D341Med (cell line): ENCODE measurements at places on chromosomes 6 and 20.

DNA sequence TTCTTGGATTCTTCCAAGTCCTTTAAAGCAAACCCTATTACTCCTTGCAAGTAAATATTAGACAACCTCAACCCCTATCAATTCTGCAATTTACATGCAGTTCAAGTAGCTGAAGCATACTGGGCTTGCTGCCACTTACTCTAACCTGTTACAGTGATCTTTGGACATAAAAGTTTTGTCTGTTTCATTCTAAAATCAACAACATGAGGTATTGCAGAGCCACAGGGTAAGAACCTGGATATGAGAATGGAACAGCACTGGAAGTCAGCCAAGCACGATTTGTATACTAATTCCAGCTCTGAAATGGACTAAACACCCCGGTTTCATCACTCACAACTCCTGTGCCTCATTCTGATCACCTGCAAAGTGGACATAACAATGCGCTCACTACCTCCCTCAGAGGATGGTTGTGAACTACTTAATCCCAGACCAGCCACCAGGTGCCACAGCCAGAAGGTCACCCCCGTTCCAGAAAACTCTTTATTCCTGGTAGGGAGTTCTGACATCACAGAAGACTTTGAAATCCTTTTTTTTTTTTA is 270.0 kb downstream of the ADGB start:
- no peak for DNase-seq

GRCh38 chr20:62927128-62927705 is 912 bp upstream of the DIDO1 start:
- DNase-seq: no peak

DNA sequence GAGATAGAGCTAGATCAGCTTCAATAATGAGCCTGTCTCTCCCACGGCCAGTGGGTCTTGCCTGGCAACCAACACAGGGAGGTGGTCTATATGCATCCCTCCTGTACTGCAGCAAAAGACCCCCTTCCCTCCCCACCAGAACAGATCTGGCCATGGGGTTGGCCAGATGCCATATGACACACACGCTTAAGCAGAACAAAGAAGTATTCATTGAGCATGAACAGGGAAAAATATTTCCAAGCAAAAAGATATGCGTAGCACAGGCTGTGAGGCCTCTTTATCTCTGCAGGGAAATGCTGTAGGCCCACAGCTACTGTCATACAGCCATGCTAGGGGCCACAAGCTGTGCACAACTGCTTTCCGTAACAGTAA is 73.4 kb upstream of the NRSN1 start:
- no peak for DNase-seq

DNA sequence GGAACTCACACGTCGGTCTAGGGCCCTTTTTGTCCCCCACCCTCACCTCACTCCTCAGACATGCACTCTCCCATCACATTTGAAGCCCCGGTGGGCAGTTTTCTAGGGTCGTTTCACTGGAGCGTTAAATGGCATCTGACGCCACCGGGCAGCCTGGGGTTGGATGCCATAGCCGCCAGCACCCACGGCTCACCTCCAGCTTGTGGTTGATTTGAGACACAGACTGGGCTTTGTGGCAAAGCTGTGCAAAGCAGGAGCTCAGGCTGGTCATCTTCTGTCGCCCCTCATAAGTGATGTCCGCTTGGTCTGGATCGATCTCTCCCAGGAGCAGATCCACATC is 530 bp downstream of the GOPC start:
- no peak for DNase-seq

- no peak for DNase-seq
These were observed 230.1 kb downstream of the NFATC2 start for GRCh38 chr20:51312480-51312783.

GRCh38 chr20:62382306-62383198 is 4.4 kb upstream of the RPS21 start:
- peak; percentile 89 for DNase-seq

DNA sequence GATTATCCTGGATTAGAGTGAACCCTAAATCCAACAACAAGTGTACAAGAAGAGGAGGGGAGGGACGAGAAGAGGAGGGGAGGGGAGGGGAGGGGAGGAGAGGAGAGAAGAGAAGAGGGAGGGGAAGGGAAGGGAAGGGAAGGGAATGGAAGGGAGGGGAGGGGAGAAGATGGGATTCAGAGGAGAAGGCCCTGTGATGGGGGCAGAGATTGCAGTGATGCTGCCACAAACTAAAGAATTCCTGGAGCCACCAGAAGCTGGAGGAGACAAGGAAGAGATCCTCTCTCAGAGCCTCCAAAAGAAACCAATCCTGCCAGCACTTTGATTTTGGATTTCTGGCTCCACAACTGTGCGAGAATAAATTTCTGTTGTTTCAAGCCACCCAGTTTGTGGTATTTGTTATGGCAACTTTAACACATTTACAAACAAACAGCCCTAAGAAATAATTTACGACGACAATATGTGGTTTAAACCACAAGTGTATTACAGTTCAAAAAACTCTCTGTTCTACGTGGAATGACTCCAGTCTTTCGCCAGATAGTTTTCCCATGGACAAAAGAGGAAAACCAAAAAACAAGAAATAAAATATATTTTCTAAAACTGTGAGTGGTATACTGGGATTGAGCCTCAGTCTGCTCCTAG is 235.4 kb downstream of the HDGFL1 start:
- no peak for DNase-seq

- no peak for DNase-seq
These were observed 52.5 kb downstream of the ALDH5A1 start for GRCh38 chr6:24547243-24547642.

DNA sequence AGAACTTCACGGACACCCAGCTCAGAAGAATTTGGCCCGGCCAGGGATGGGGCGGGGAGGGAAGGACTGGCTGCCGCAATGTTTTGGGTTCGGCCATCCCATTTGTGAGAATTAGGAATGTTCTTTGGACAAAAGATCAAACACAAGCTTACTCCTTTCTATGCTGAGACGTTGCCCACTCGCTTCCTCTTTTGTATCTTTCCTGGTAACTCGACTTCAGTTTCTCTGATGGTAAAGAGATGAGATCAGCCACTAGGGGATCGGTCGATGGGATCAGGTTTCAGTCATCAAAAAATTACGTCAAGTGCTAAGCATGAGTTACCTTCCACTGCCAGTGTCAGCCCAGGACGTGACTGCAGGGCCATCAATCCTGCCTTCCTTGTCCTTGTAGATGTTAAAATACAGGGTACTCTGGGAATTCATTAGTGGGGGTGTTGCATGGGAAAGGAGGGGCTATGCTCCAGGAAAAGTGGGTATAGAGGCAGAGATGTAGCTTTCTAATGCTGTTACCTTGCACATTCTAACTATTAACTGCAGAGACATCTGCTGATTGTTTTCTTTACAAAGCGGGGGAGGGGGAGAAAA is 190.2 kb downstream of the TSHZ2 start:
- no peak for DNase-seq

- DNase-seq: no peak
These were observed 46.0 kb downstream of the TFEB start for GRCh38 chr6:41689171-41690008.

DNA sequence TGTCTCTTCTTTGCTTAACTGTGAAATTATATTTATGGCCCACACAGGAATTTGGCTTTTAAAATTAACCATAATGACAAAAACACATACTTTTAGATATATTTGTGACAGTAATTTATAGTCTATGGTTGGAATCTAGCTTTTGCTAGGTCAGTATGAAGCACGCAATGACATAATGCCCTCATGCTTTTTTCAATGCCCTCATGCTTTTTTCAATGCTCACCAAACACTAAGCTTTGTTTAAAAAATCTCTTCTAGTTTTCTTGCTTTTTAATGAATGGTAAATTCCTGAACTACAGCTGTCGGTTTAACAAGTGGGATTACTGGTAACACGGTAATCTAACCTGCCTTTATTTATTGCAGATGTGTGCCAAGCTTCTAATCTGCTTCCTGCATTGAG is 12.7 kb downstream of the CCN6 start:
- no peak for DNase-seq

DNA sequence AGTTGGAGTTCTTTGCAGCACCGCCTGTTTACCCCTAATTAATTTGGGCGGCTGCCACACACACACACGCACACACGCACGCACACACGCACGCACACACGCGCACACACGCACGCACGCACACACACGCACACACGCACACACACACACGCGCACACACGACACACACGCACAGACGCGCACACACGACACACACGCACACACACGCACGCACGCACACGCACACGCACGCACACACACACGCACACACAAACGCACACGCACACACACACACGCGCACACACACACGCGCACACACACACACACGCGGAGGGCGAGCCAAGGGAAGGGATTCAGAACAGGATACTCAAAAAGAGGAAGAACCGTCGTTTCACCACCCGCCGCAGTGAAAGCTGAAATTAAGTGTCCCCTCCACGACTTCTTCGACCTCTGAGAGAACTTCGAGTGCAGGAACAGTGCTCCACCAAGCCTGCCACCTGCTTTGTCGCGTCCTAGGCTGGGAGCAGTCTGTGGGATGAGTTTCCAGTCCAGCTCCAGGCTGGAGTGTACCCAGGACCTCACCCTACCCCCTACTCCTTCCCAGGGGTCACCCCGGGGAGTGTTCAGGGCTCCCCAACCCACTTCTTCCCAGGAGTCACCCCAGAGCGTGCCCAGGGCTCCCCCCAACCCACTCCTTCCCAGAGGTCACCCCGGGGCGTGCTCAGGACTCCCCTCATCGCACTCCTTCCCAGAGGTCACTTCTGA is 1.1 kb downstream of the RNASET2 start:
- DNase-seq: no peak

GRCh38 chr6:7585287-7585930 is 4.6 kb upstream of the SNRNP48 start:
- no peak for DNase-seq
